ENCODE measurements at places on chromosomes 2 and 18.

DNA sequence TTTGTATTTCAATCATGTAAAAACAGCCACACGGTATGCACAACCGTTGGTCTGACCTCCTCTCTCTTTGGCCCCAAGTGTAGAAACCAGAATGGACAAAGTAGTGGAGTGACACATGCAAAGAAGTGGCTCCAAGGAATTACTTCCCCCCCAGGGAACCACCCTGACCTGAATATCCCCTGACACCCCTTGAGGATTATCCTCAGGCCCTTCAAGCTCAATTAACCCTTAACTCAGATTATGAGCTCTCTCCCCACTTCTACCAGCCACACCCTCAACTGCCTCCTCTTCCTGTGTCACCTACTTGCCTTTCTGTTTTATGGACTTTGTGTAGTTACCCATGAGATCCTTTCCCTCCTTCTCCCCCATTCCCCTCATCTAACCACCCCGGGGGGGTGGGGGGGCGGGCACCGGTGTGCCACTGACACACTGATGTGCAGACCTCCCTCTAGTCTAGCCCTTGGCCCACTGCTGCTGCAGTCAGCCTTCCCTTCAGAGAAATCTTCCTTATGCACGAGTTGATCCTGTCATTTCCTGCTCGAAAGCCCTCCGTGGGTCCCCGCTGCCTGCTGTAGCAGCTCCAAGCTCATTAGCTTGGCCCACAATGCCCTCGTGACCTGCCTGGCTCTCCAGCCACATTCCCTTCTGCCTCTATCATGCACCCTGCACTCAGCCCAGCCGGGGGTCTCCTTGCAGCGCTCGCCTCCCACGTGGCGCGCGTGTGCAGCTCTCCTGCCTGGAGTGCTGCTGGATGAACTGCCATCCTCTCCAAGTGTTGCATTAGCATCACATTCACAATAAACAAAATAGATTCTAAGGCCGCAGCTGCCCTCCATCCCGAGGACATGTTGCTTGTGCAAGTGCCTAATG lies 40.1 kb upstream of the TMEM177 start:
- DNase-seq, result no peak

GRCh38 chr2:158786897-158787296 lies 8.2 kb upstream of the DAPL1 start:
- DNase-seq, result no peak

DNA sequence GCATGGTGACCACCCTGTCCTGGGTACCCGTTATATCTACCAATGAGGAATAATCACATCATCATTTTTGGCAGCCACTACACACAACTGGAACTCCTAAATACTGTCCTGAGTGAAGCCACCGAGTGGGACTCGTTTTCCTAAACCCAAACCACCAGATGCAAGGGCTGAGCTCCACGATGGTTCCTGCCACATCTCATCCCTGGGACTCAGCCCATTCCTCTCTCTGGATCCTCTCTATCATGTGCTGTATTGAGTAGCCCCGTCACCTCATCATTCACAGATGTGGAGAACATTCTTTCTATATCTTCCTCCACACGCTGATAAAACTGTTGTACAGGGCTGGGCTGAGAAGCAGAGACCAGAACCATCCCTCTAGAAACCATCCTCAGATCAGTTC lies 79.4 kb upstream of the SMAD7 start:
- DNase-seq, result no peak

- peak; percentile 79 for DNase-seq
These were observed 76.5 kb downstream of the HNRNPLL start for GRCh38 chr2:38526195-38526594.

GRCh38 chr2:84556190-84556589 lies 39.9 kb downstream of the DNAH6 start:
- no peak for DNase-seq

DNA sequence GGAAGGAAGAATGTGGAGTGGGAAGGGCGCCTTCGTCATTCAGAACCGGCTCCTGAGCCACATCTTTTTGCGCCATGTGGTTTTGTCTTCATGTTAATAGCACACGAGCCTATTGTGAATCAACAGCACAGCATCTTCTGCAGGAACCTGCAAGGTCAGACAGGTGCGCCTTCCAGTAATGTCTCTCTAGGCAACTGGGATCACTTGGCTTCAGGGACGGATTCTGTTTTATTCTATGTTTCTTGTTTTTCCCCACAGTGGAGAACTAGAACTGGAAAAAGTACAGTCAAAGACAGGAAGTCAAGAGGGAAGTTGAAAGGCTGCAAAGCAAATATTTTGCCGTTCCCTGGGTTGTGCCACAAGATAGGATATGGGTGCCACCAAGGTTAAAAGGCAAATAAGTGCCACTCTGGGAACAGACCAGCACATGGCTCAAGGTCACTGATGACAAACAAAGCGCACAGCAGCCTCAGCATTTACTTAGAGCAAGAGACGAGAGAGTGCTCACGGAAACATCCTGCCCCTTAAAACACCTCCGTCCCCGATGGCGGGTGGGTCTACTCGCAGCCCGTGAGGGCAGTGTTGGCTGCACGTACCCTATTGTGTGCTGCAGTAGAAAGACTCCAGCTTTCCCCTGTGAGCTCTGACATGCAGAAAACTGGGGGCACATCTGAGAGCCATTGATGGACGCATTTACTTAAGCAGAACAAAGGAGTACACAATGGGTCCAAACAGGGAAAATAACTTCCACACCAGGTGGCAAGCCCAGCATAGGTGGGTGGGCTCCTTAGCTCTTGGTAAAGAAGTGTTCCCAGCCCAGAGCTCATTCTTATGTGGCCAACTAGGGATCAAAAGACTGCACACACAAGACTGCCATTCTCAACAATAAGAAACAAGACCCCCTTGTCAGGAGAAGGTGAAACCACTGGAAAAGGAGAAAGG lies 107.2 kb upstream of the PARD3B start:
- DNase-seq, result no peak

DNA sequence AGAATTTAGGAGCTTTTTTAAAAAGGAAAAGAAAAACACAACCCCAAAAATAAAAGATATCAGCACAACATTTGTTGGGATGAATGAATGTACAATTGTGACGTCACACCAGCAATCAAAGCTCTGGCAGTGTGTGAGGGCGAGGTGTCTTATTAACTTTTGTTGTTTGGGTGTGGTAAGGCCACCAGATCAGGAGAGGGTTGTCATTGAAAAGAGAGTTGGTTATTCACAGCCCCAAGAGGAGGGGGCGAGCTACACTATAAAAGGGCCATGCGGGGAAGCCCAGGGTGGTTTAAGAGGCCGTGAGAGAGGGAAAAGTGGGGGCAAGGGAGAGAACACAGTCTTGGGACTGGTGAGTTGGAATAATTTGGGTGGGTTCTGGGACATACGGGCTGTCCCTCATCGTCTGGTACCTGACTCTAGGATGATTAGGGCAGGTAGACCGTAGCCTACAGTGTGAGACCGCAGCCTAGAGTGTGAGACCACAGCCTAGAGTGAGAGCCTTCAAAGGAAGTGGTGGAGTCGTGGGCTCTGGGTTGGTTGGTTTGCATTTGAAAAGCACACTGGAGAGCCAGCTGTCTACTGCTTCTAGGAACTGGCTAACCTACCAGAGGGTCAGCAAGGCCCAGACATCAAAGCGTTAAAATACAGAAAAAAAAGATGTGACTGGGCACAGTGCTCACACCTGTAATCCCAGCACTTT lies 128.4 kb downstream of the INO80D start:
- DNase-seq, result no peak

Measured in fibroblast of skin of right quadriceps (primary cell).